ENCODE measurements at places on chromosomes 5 and 9.

- no peak for DNase-seq
Observed at GRCh38 chr5:9722601-9723180, 92.5 kb upstream of the TAS2R1 start.

GRCh38 chr9:73780916-73781315 lies 629.3 kb downstream of the ANXA1 start:
- no peak for DNase-seq

DNA sequence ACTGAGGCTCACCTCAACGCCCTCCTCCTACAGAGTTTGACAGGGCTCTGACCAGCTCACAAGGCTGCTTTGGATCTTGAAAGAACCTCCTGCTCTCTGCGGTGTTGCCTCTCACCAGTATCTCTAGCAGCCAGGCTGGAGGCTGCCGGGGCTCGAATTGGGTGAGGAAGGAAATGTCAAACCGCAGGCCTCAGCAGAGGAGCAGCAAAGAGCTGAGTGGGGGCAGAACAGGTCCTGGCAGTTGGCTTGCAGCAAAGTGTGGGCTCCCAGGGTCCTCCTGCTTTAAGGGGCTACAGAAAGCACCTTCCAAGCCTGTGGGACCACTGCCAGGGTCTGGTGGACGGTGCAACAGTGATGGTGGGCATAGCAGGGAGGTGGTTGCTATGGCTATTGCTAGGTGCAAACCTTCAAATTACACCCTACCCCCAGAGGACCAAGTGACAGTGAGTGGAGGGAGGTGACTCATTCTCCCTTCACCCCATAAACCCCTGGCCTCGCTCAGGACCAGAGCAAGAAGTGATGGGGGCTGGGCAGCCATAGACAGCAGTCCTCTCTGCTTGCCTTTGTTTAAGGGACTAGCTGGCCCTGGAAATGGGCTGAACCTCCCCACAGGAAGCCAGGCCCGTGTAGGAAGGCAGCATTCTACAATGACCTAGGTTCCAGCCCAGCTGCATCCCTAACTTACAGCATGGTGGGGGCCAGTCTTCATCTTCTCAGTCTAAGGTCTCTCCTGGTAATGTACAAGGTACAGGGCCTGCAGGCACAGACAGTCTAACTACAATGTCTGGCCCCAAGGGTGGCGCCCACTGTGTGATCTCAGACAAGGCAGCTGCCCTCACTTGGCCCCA lies 18.7 kb downstream of the LCP2 start:
- DNase-seq = no peak

DNA sequence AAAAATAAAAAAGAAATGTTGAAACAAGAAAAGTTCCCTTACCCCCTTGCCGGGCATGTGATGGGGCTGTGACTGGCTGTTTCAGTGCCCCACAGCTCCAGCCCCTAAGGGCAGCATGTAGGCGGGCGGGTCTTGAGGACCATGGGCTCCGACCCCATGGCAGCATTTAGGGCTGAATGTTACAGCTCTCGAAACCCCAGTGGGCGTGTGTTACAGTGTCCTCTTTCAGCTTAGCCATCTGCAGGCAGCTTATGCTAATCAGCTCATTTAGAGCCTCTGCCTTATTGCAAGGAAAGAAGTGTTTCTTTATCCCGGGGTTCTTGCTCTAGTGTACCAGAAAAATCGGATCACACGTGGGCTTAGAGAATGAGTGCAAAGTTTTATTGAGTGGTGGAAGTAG lies 497.4 kb upstream of the CYLC2 start:
- DNase-seq = peak; percentile 21

GRCh38 chr9:20981486-20981885 lies 50.0 kb downstream of the HACD4 start:
- DNase-seq = no peak

GRCh38 chr9:134644725-134645606 lies 3.4 kb downstream of the COL5A1 start:
- DNase-seq = no peak

- DNase-seq = no peak
Observed at GRCh38 chr9:120711354-120711753, 2.9 kb downstream of the MEGF9 start.

Data from SHP77 (cell line).